ENCODE measurements at places on chromosomes 16 and 17.

DNA sequence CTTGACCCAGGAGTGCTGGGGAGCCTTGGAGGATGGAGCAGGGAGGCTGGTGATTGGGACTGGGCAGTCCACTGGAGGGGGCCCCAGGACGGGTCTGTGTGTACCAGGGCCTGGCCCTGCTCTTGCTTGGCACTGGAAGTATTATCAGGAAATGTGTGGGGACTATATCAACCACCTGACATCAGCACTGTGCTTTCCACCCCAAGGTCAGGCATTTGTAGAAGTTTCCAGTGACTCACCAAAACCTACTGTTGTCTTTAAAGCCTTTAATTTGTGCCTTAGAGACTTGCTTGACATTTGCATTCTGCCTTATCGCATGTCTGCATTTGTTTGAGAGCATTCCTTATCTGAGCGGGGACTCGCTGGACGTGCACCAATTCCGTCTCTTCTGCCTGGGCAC lies 323.1 kb downstream of the FOXL1 start:
- no peak for DNase-seq

GRCh38 chr17:44584443-44584842 lies 27.2 kb downstream of the FZD2 start:
- DNase-seq = no peak

DNA sequence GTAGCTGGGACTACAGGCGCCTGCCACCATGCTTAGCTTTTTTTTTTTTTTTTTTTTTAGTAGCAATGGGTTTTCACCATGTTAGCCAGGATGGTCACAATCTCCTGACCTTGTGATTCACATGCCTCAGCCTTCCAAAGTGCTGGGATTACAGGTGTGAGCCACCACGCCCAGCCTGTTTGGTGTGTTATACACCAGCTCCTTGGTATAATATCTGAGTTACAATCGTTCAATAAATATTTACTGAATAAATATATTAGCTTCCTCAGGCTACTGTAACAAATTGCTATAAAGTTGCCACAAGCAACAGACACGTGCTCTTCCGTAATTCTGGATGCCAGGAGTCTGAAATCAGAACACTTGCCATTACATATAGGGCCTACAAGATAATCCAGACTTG lies 13.6 kb upstream of the FAM20A start:
- DNase-seq = no peak

- DNase-seq = no peak
These were observed 35.7 kb upstream of the CCL2 start for GRCh38 chr17:34219405-34219804.

DNA sequence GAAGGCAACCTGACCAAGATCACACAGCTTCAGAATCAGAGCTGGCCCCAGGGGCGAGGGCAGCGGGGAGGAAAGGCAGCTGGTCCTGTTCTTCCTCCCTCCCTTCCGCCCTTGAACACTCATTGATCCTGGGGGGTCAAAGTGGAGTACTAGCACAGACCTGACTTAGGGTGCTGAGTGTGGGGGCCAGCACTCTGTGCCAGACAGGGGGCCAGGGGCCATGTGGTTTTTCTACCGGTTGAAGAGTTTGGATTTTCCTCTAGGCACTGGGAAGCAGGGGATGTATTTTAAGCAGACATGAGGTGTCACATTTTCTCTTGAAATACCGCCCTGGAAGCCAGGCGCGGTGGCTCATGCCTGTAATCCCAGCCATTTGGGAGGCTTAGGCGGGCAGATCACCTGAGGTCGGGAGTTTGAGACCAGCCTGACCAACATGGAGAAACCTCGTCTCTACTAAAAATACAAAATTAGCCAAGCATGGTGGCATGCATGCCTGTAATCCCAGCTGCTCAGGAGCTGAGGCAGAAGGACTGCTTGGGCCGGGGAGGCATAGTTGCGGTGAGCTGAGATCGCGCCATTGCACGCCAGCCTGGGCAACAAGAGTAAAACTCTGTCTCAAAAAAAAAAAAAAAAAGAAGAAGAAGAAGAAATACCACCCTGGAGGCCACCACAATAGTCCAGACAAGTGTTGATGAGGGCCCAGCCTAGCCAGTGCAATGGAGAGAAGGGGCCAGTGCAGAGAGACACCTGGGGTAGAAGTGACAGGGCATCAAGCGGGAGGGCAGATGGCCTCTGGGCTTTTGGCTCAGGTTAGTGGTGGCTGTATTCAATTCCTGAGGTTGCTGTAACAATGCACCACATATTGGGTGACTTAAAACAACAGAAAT lies 15.3 kb downstream of the OSBPL7 start:
- DNase-seq = no peak

DNA sequence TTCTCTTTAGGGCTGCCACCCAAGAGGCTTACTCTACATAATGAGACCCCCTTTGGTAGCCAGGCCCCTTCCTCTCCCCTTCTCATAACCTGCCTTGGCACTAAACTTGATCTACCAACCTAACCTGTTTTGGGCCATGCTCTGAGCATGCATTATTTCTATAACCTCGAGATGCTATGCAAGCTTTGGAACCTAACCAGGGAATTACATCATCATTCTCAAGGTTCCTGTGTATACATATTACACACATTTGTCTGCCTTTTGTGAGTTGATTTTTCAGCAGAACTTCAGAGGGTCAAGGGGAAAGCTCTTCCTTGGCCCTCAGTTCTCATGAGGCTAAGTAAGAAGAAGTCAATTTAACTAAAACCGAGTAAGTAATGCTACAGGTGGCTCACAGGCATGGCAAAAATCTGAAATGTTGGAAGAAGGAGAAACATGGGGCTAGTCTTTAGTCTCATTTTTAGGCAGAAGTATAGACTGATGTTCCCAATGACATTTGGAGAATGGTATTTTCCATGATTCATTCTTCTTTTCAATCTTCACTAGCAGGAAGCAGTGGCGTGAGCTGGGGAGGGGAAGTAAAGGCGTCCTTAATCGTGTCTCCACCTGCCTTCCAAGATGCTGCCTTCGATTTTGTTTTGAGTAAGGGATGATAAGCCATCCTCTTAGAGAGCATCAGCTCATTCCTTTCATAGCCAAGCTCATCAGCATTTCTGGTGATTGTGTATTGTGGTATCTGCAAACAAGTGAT lies 308.4 kb downstream of the ABCC12 start:
- no peak for DNase-seq

DNA sequence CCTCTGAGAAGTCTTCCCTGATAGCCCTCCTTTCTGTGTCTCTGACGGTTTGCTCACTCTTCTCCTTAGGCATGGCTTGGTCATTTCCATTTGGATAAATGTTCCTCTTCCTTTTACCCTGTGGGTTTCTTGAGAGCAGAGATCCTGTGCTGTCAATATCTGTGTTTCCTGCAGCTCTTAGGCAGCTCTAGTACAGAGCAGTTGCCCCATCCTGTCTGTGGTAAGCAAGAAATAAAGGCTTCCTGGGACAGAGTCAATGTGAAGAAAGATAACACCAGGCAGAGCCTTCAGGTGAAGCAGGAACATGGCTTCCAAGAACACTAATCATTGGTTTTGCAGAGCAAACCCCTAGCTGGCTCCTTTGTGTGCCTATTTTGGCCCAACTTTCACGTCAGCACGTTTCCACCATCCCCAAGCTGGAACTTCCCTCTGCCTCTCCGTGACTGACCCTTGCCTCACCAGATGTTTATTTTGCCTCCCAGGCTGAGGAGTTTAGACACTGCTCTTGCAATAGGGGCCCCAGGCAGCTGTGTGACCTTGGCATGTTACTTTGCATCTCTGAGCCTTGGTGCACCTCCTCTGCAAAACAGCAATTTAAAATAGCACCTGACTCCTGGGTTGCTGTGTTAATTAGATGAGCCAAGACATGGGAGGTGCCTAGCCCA lies 49.6 kb upstream of the SIAH1 start:
- no peak for DNase-seq

GRCh38 chr17:49069585-49070273 lies 62.8 kb upstream of the B4GALNT2 start:
- DNase-seq = no peak

GRCh38 chr16:17026600-17027242 lies 444.0 kb downstream of the XYLT1 start:
- DNase-seq = peak; percentile 61

DNA sequence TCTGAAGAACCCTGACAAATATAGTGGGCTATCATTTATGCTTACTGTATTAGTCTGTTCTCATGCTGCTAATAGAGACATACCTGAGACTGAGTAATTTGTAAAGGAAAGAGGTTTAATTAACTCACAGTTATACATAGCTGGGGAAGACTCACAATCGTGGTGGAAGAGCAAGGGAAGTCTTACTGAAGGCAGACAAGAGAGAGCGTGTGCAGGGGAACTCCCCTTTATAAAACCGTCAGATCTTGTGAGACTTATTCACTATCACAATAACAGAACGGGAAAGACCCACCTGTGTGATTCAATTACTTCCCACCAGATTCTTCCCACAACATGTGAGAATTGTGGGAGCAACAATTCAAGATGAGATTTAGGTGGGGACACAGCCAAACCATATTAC lies 526.8 kb upstream of the GOT2 start:
- DNase-seq = no peak

DNA sequence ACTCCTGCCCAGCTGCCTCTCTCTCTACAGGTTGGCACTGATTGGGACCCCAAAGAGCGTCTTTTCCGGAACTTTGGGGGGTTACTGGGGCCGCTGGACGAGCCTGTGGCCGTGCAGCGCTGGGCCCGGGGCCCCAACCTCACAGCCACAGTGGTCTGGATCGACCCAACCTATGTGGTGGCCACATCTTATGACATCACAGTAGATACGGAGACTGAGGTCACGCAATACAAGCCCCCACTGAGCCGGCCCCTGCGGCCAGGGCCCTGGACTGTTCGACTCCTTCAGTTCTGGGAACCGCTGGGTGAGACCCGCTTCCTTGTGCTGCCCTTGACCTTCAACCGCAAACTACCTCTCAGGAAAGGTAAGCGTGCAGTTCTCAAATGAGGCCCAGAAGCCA lies 12.3 kb downstream of the XYLT2 start:
- no peak for DNase-seq

DNA sequence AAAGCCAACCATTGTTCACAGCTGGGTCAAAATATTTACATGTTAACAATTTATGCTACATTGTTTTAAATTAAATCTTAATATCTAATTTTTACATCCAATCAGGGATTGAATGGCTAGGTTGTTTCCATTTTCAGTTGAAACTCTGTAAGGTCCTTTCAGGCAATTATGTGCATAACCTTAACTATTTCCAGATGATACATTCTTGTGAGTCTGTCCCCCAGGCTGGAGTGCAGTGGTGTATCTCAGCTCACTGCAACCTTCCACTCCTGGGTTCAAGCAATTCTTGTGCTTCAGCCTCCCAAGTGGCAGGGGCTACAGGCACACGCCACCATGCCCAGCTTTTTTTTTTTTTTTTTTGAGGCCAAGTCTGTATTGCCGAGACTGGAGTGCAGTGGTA lies 10.4 kb downstream of the CDC42EP4 start:
- DNase-seq = no peak

- DNase-seq = no peak
These were observed 159.9 kb downstream of the LGALS9B start for GRCh38 chr17:20307326-20307910.

DNA sequence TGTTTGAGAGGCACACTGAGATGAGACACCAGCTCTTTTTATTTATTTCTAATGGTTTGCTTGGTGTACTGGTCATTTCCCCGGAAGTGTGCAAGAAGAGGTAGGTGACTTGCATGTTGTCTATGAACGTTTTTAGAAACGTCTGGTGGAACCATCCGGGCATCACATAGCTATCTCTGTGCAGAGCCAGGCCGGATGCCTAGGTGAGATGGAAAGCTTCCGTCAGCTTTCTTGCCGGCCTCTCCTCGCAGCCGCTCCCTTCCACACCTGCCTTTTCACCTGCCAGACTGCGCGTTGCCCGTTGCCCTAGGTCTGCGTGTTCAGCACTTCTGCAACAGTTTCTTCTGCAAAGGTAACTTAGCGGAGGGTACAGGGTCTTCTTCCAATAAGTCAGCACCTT lies 416.0 kb downstream of the WWOX start:
- no peak for DNase-seq
